ENCODE measurements at places on chromosomes 4 and X.

DNA sequence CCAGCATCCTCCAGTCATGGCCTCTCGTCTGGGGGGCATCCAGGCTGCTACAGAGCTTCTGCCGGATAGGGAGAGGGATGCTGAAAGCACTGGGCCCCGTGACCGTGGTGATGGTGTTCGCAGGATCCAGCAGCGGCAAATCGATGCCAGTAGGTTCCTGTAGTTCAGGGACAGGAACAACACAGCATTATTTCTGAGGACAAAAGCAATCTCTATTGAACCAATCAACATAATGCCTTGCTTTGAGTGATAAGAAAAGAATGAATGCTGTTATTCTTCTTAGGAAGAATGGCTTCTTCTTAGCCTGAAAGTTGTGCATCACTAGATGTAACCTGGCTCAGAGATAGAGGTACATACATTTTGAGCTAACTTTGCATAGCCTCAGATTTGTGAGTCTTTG is 378.6 kb downstream of the UNC5C start:
- no peak for DNase-seq

GRCh38 chrX:111511477-111511876 is at the start of gene SERTM2:
Gene SERTM2 (plus strand): TSS chrX:111511645. CDS start chrX:111518858, 7,213 bp downstream.
- no peak for DNase-seq

DNA sequence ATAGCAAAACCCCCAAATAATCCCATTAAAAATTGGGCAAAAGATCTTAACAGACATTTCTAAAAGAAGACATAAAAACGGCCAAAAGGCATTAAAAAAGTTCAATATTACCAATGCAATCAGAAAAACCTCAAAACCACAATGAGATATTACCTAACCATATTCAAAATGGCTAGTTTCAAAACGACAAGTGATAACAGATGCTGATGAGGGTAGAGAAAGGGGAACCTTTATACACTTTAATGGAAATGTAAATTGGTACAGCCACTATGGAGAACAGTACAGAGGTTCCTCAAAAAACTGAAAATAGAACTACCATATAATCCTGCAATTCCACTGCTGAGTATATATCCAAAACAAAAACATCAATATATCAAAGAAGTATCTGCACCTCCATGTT is 6.2 kb downstream of the AADAT start:
- DNase-seq: no peak

- no peak for DNase-seq
Measured at GRCh38 chr4:76563454-76564122, 128.6 kb downstream of the SHROOM3 start.

DNA sequence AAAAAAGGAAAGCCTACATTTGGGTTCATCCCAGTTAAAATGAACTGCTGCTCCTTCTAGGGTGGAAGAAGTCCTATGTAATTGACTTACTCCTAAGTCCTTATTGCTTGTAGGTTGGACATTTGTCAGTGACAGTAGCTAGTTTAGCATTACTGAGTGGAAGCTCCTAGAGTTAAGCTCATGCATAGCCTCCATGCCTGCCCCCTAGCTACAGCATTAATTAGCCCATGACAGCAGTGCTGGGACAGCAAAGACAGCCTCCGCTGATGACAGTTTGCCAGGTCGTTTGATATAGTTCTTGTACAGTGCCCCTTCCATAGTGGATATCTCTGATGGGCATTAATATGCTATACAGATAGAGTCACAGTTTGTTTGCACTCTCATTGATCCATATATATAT is 18.7 kb upstream of the GALNTL6 start:
- DNase-seq: no peak

- DNase-seq: no peak
Measured at GRCh38 chr4:41437111-41437536, 100.8 kb upstream of the LIMCH1 start.

Measured in AG20443 (cell line).